ENCODE measurements at places on chromosomes 2 and 18. TPM values are rescaled to one million over a fixed set of nuclear protein-coding genes. Genes with fewer than 3 reads are reported as not detected.

Gene ASAP2
- 21.0 TPM for total RNA-seq

- no peaks in the 10 kb centered on the region for H3K4me1 ChIP-seq
- no peak for DNase-seq
- no peak overlapping the region for H3K4me3 ChIP-seq
- no peak overlapping the region for H3K27ac ChIP-seq
- H3K36me3 ChIP-seq: no peaks in the 10 kb centered on the region
Measured at GRCh38 chr2:110820128-110820527, 87.8 kb downstream of the ACOXL start.

Gene PLCL1
- total RNA-seq: 6.6 TPM

GRCh38 chr2:234827096-234827860 is 124.5 kb upstream of the SH3BP4 start:
- no peaks in the 10 kb centered on the region for H3K36me3 ChIP-seq
- no peaks in the 10 kb centered on the region for H3K4me1 ChIP-seq
- DNase-seq: no peak
- no peak overlapping the region for H3K4me3 ChIP-seq
- H3K27ac ChIP-seq: no peak overlapping the region

DNA sequence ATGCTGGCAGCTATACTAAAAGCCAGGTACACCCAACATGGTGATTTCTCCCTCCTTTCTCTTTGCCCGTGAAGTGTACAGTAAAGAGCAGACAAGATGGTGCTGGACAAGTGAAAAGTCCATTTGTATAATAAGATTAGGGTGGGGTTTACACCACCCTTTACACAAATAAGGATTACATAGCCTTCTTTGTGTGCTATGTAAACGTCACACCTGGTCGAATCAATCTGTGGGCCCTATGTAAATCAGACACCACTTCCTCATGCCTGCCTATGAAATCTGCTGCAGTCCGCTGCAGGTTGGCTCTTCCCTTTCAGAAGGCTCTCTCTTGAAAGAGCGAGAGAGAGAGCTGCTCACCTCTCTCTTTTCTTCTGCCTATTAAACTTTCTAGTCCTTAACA is 1054.3 kb upstream of the SLC39A10 start:
- no peaks in the 10 kb centered on the region for H3K27me3 ChIP-seq
- H3K36me3 ChIP-seq: no peaks in the 10 kb centered on the region
- DNase-seq: no peak

DNA sequence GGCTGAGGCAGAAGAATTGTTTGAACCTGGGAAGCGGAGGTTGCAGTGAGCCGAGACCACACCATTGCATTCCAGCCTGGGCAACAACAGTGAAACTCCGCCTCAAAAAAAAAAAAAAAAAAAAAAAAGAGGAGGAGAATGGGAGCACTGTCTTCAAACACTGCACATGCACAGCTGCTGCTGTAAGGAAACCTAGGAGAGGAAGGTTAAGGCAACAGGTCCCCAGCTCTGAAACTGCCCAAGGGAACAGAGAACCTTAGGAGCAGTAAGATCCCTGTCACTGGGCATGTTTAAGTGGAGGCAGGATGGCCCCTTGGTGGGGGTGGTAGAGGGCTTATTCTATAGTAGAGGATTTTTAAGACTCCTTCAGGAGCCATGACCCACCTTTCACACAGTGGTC is 111.2 kb downstream of the CLIP4 start:
- H3K27ac ChIP-seq: no peak overlapping the region
- H3K27me3 ChIP-seq: peaks cover 7% of the 10 kb centered on the region
- DNase-seq: no peak
- H3K36me3 ChIP-seq: no peaks in the 10 kb centered on the region

Gene DPYSL5
- total RNA-seq: not detected

GRCh38 chr2:135913727-135914365 is 37.6 kb upstream of the MCM6 start:
- DNase-seq: no peak
- no peaks in the 10 kb centered on the region for H3K36me3 ChIP-seq
- H3K27me3 ChIP-seq: no peaks in the 10 kb centered on the region
- no peak overlapping the region for H3K4me3 ChIP-seq

GRCh38 chr2:68225119-68225632 is 27.2 kb downstream of the PPP3R1 start:
- no peak for DNase-seq
- H3K27ac ChIP-seq: peak overlapping the region; percentile 23
- no peak overlapping the region for H3K4me3 ChIP-seq
- H3K27me3 ChIP-seq: no peaks in the 10 kb centered on the region
- H3K36me3 ChIP-seq: no peaks in the 10 kb centered on the region

Gene NLRC4
- 1.3 TPM for total RNA-seq

- no peak for DNase-seq
- no peak overlapping the region for H3K4me3 ChIP-seq
- no peak overlapping the region for H3K27ac ChIP-seq
- H3K36me3 ChIP-seq: no peaks in the 10 kb centered on the region
- H3K27me3 ChIP-seq: no peaks in the 10 kb centered on the region
- no peaks in the 10 kb centered on the region for H3K4me1 ChIP-seq
Measured at GRCh38 chr2:51304311-51304710, 272.4 kb upstream of the NRXN1 start.

Gene C2orf66
- 1.2 TPM for total RNA-seq

- H3K27me3 ChIP-seq: no peaks in the 10 kb centered on the region
- no peaks in the 10 kb centered on the region for H3K4me1 ChIP-seq
- no peak overlapping the region for H3K27ac ChIP-seq
- H3K4me3 ChIP-seq: no peak overlapping the region
- DNase-seq: no peak
Measured at GRCh38 chr2:109059474-109060165, 69.4 kb upstream of the SH3RF3 start.

DNA sequence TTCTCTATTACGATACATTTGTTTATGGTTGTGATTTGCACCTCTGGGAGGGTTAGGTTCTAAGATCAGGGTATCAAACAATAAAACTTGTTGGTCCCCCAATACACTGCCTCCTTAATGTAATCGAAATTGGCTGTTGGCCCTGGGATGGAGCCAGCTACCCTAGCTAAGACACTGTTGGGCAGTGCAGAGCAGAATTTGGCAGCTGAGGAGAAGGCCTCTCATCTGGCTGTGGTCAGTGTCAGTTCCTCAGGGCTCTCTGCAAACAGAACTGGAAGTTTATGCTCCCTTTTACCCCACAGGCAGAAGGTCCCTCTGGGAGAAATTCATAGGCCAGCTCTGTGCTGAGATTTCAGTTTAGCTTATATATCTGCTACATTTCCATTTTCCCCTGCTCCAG is 8.6 kb upstream of the HAAO start:
- H3K4me1 ChIP-seq: no peaks in the 10 kb centered on the region
- H3K27me3 ChIP-seq: no peaks in the 10 kb centered on the region
- H3K27ac ChIP-seq: peak overlapping the region; percentile 29
- H3K36me3 ChIP-seq: no peaks in the 10 kb centered on the region
- no peak for DNase-seq
- H3K4me3 ChIP-seq: no peak overlapping the region

DNA sequence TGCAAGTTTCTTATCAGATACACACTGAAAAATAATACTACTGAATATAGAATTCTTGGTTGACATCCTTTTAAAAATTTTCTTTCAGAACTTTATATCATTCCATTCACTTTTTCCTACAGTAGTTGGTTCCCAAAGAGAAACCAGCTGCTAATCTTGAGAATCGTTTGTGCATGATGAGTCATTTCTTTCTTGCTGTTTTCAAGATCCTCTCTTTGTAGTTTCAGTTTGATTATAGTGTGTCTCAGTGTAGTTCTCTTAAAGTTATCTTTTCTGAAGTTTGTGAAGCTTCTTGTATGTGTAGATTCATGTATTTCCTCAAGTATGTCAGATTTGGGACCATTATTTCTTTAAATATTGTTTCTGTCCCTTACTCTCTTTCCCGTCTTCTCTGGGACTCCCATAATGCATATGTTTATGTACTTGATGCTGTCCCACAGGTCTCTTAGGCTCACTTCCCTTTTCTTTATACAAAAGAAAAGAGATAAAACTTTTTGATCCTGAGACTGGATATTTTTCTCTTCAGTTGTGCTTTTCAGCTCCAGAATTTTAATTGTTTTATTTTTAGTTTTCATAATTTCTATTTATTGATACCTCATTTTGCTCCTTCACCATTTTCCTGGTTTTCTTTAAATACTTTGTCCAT is 801.0 kb downstream of the TDRD15 start:
- H3K27ac ChIP-seq: no peak overlapping the region
- no peak for DNase-seq

DNA sequence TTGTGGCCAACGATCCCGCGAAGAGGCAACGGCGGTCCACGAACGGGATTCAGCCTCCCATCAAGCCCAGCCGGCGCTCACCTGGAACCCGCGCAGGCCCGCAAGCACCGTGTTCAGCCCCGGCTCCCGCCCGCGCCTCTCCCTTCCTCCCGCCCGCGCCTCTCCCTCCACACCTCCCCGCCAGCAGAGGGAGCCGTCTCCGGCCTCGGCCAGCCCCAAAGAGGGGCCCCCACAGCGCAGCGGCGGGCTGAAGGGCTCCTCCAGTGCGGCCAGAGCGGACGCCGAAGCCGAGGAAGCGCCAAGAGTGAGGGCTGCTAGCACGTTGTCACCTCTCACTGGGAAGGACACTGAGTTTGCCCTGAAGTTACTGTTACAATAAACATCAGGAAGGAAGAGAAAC is 55.3 kb upstream of the LAPTM4A start:
- H3K27ac ChIP-seq: peak overlapping the region; percentile 12
- H3K27me3 ChIP-seq: no peaks in the 10 kb centered on the region
- no peaks in the 10 kb centered on the region for H3K4me1 ChIP-seq
- peak overlapping the region; percentile 40 for H3K4me3 ChIP-seq
- H3K36me3 ChIP-seq: no peaks in the 10 kb centered on the region

- no peak overlapping the region for H3K27ac ChIP-seq
- H3K4me1 ChIP-seq: no peaks in the 10 kb centered on the region
- H3K4me3 ChIP-seq: no peak overlapping the region
- H3K36me3 ChIP-seq: no peaks in the 10 kb centered on the region
Measured at GRCh38 chr2:211133766-211134165, 577.4 kb downstream of the CPS1 start.

DNA sequence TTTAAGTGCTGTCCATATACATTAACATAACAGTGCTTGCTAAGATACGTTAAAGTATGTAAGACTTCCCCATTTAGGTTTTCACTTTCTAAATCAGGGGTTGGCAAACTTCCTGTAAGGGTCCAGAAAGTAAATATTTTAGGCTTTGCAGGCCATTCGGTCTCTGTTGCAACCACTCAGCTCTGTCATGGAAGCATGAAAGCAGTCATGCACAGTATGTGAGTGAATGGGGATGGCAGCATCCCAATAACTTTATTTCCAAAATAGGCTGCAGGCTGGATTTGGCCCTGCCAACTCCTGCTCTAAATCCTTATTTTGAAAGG is 128.7 kb downstream of the PLA2R1 start:
- H3K27ac ChIP-seq: no peak overlapping the region
- H3K27me3 ChIP-seq: no peaks in the 10 kb centered on the region
- DNase-seq: no peak
- H3K4me1 ChIP-seq: no peaks in the 10 kb centered on the region
- no peaks in the 10 kb centered on the region for H3K36me3 ChIP-seq
- no peak overlapping the region for H3K4me3 ChIP-seq

- DNase-seq: peak; percentile 29
- H3K4me1 ChIP-seq: no peaks in the 10 kb centered on the region
- H3K27ac ChIP-seq: peak overlapping the region; percentile 46
- H3K27me3 ChIP-seq: no peaks in the 10 kb centered on the region
- H3K36me3 ChIP-seq: no peaks in the 10 kb centered on the region
- H3K4me3 ChIP-seq: peak overlapping the region; percentile 35
Measured at GRCh38 chr18:70234667-70235459, 29.4 kb upstream of the RTTN start.

- no peak overlapping the region for H3K4me3 ChIP-seq
- H3K27me3 ChIP-seq: no peaks in the 10 kb centered on the region
- H3K27ac ChIP-seq: no peak overlapping the region
- no peak for DNase-seq
- no peaks in the 10 kb centered on the region for H3K36me3 ChIP-seq
- no peaks in the 10 kb centered on the region for H3K4me1 ChIP-seq
Measured at GRCh38 chr2:138079976-138080375, 115.7 kb downstream of the HNMT start.

GRCh38 chr2:11746807-11747459 is 501 bp downstream of the LPIN1 start:
- H3K36me3 ChIP-seq: no peaks in the 10 kb centered on the region
- H3K4me1 ChIP-seq: peaks cover 3% of the 10 kb centered on the region
- H3K4me3 ChIP-seq: peak overlapping the region; percentile 60
- DNase-seq: no peak
- peak overlapping the region; percentile 95 for H3K27ac ChIP-seq

DNA sequence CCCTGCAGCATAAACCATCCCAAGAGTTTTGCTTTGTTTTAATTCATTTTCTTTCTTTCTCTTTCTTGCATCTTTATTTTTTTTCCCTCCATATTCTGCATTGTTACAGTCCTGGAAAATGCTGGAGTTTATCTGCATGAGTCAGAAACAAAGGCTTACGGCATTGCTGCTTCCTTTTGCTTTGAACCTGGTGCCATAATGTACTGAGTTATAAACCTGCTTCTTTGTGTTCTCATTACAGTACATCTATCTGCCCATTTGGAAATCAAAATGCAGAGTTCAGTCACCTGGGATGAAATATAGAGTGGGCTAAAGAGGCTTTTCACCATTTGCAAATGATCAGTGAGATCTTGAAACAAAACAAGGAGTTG is 1009.2 kb upstream of the FANCL start:
- H3K4me1 ChIP-seq: no peaks in the 10 kb centered on the region
- H3K36me3 ChIP-seq: no peaks in the 10 kb centered on the region
- no peak overlapping the region for H3K27ac ChIP-seq
- H3K27me3 ChIP-seq: no peaks in the 10 kb centered on the region

All from breast epithelium (tissue), 4 donors.